ENCODE measurements at places on chromosomes 6 and 20.

DNA sequence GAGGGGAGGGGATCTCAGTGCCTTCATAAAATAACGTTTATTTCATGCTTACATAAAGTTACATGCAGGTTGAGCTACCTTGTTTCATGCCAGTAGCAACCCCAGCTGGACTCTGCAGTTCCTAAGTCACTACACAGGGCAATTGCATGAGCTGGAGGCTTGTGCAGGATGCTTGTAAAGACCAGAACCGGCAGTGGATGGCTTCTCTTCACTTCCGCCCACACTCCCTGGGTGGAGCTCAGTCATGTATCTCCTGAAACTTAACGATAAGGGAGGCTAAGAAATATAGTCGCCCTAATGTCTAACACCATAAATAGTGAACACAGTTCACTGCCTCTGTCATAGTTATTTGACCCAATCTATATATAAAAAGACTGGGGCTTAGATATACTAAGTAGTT, 99.4 kb upstream of the RAB32 start:
- no peak for DNase-seq

DNA sequence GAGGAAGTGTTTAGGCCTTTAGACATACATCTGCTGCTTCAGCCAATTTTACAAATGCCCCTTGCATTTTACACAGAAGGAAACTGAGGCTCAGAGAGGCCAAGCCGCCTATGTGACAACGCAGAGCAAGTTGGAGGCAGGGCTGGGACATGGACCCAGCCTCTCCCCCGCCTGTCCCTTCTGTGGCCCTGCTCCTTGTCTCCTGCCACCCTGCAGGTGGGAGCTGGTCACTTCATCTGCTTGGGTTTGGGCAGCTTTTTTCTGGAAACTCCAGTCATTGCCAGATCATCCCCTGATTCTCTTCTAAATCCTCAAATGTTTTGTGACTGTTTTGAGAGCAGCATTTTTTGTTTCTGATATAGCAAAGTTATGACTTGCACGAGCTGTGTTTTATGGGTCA, 68.9 kb downstream of the DLGAP4 start:
- DNase-seq: no peak

DNA sequence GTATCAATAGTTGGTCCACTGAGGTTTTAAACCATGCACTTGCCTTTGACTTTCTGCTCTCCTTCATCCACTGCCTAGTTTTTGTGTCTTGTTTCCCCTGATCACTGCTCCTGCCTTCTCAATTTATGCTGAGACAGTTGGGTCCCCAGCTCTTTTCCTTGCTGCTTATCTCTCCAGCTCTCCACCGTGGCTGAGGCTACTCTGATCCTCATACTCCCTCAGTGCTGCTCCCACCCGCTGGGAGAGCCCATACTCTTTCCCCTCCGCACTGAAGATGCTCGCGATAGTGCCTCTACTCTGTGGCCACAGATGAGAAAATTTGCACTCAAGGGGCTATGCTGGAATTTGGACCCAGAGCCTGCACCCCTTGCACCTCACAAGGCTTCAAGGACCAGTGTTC, 3.4 kb upstream of the THBD start:
- DNase-seq: no peak

GRCh38 chr6:12818324-12818723, 101.8 kb downstream of the PHACTR1 start:
- DNase-seq: no peak

DNA sequence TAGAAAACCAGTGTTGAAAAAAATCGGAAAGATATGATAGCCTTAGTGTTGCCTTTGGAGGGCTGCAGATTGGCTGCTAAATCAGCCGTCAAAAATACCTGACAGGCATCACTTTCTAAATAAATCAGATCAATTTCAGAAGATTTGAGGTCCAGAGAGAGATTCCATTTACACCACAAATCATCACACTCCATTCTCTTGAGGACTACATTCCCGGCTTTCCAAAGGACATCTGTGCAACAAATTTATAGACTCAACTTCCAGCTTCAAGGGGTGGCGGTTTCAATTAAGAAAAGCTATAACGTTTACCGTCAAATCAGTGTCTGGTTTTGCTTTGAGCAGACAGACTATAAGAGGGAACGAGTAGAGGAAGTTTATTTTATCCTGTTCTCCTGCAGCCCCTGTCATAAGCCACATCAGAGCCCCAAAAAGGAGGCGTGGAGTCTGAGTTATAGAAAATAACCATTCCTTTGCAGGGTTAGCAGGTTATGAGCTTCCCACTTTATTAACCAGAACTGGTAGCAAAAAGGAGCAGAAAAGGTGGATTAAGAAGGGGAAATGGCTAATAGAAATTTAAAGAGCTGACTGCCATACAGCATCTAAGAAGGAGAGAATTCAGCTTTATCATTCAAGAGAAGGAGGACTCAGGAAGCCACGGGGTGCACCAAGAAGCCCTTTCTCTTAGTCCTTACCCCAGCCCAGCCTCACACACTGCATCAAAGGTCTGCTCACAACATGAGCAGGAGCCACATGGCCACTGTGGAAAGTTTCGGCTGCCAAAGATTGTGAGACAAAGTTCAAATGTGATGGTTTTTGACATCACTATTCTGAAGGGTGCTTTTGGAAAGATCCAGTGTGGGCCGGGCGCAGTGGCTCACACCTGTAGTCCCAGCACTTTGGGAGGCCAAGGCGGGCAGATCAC, 12.9 kb upstream of the UQCC2 start:
- DNase-seq: no peak

DNA sequence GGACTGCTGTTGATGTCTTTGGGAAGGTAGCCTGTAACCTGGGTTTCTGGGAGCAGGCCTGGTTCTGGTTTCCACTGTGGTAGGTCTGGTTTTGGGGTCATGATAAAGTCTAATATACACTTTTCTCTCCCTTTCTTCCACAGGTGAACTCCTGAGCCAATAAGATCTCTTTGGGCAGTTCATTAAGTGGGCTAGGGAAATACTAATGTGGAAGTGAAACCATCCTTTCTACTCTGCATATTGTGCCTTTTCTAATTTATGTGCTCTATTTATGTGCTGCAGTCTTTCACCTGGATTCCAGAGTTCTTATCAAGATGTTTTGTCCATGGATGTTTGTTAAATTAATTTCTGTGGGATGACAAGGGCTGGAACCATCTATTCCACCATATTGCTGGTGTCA, 165.7 kb upstream of the PTPRK start:
- no peak for DNase-seq
